ENCODE measurements at places on chromosomes 3 and 15.

GRCh38 chr3:77052051-77052501 lies 12.2 kb downstream of the ROBO2 start:
- DNase-seq: no peak

DNA sequence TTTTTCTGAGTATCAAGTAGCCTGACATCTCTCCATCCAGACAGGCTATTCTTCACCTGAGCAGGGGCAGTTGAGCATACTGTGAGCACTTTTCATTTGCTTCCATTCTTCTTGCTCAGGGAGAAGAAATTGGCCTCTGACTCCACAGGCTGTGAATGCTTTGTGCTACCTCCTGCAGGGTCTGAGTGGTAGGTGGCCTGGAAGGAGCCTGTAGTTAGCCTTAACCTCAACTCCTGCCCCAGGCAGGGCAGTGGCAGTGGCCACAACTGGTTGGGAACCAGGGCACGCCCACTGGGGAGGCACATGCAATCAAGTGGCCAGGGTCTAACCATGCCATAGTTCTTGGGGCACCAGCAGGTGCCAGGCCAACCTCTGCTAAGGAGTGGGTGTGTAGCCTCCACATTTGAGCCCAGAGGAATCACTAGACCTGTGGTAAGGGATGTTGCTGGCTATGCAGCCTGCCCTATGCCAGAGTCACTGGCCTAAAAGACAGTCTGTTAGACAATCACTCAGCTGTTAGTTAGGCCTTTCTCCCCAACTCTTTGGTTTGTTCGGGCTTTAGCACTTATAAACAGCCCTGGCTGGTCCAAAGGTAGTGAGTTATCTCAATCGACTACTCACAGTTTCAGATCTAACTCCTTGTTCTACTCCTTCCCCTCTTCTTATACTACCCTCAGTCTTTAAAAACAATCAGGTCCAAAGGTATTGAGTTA lies 7.4 kb downstream of the C3orf62 start:
- DNase-seq: no peak

- no peak for DNase-seq
These were observed 1.3 kb downstream of the XIRP1 start for GRCh38 chr3:39191111-39191510.

- no peak for DNase-seq
These were observed 22.0 kb downstream of the SLC9A9 start for GRCh38 chr3:143826296-143826695.

GRCh38 chr3:30350011-30350410 lies 256.4 kb upstream of the TGFBR2 start:
- DNase-seq: no peak

DNA sequence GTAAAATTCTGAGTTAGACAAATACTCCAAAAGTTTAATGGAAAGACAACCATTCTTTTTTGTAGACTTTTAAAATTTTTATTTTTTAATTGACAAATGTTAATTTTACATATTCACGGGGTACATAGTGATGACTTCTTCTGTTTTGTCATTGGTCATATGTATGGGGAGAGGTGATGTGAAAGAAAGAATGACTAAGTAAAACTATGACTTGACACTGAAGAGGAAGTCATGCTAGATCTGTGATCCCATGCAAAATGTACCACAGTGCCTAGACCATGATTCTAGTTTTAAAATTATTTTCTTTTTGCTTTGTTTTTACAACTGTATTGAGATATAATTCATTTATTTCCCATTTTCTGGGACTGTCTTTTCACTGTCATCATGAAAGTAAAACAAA lies 281.6 kb downstream of the MBNL1 start:
- DNase-seq: no peak

GRCh38 chr3:30358871-30359270 lies 247.5 kb upstream of the TGFBR2 start:
- no peak for DNase-seq

All from stimulated activated CD4-positive, alpha-beta T cell treated with anti-CD3 and anti-CD28 coated beads, Interleukin-2, amount 100 ng/mL, for 4 hours (primary cell).